Eye (tissue), 1 donor: ENCODE measurements at places on chromosomes 6 and 20.

DNA sequence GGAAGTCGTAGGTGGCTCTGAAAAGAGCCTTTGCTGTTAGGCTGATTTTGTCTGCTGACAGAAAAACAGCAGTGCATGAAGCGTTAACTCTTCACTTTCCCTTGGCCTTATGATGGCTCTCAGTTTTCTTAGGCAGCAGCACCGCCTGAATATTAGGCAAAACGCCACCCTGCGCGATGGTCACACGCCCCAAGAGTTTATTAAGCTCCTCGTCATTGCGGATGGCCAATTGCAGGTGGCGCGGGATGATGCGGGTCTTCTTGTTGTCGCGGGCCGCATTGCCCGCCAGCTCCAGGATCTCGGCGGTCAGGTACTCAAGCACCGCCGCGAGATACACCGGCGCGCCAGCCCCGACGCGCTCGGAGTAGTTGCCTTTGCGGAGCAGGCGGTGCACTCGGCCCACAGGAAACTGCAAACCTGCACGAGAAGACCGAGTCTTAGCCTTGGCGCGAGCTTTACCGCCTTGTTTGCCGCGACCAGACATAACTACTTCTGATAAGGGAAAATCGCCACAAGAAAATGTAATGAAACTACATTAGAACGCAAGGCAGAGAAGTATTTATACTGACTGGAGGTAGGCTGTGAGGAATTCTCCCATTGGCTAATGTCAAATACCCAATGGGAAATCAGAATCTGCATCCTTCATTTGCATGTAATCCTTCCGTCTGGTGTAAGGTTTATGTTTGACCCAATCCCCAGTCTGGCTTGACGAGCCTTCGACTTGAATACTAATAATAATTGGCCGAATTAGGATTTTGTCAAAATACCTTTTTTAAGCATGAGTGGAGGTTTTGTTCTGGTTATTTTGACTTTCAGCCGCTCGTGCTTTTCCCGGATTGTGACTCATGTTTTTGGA, 53.9 kb upstream of the HFE start:
- DNase-seq = peak; percentile 98

- DNase-seq = peak; percentile 63
Measured at GRCh38 chr6:4489538-4489937, 286.7 kb upstream of the CDYL start.

DNA sequence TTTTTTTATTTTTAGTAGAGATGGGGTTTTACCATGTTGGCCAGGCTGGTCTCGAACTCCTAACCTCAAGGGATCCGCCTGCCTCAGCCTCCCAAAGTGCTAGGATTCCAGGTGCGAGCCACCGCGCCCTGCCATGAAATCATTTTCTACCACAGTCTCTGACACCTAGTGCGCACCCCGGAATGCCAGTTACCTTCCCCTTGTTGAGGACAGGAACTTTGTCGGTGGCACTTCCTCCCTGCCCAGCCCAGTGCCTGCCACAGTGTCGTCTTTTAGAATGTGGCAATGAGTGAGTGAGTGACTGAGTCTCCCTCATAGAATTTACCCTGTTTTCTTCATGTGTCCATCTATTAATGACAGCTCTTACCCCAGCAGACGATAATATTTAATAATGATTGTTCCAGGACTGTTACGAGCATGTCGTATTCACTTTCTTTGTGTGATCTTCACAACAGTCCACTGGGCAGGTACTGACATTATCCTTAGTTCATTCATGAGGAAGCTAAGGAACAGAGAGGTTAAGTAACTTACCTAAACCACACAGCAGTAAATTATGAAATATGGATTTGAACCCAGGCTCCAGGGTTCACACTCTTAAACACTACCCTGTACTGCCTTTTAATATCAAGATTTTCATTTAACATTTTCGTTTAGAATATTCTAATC, 1.8 kb downstream of the OSBPL2 start:
- no peak for DNase-seq

DNA sequence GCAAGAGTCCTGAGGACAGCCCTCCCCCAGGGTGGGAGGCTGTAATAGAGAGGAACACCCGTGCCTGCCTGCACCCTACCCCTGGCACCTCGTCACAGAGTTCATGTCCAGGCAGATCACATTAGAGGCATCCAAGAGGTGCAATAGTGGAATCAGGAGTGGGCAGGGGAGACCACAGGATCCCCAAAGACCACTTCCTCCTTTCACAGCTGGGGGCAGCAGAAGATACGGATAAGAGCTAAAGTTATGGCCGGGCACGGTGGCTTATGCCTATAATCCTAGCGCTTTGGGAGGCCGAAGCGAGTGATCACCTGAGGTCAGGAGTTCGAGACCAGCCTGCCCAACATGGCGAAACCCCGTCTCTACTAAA, 1.5 kb upstream of the CAPN11 start:
- no peak for DNase-seq

DNA sequence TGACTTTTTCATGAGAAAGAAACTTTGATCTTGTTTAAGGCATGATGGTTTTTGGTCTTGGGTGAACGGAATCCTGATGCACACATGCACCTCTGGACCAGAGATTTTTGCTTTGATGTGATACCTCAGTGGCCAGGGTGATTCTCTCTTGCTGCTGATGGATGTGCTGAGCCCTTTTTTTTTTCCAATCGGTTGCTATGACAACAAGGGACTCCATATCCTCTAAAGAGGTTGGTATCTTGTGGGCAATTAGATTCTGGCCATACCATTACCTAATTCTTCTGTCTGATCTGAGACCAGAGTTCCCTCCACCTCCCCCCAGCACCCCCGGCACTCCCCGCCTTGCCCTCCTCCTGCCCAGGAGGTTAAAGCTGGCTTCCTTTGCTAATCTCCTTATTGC, 24.9 kb downstream of the PDYN start:
- DNase-seq = peak; percentile 60

- DNase-seq = no peak
Measured at GRCh38 chr6:118706702-118707101, 55.3 kb upstream of the CEP85L start.

- no peak for DNase-seq
Measured at GRCh38 chr6:36570264-36570663, 23.0 kb upstream of the STK38 start.

DNA sequence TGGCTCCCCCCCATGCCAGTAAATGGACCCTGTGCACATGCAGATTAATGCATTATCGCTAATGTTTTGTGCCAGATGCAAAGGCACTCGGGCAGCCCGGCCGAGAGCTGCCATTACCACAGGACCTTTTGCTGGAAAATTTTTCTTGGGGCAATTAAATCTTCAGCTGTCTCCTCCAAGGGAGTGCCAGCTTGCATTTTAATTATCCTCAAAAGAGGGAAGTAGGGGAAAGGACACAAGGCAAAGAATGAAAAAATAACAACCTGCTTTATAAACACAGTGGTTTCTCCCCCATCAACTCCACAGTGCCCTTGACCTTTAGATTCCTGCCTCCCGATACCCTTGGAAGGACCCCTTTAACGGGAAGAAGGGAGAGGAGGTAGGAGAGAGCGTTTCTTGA, 48.2 kb downstream of the PDYN start:
- DNase-seq = no peak

DNA sequence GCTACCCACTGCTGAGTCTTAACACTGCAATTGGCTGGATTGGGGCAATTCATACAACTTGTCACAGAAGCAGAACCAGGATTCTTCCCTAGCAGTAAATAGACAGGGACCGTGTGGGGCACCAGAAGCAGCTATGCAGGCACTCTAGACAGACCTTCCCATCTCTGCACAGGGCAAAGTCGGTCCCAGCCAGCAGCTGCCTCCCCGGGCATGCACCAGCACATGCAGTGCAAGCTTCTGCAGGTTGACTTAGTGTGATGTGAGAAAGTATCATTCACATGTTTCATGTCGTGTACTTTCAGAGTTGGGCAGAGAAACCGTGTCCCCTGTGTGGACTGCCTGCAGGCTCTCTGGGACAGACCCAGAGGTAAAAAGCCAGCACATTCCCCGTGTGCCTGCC, 98.0 kb upstream of the FOXA2 start:
- no peak for DNase-seq

DNA sequence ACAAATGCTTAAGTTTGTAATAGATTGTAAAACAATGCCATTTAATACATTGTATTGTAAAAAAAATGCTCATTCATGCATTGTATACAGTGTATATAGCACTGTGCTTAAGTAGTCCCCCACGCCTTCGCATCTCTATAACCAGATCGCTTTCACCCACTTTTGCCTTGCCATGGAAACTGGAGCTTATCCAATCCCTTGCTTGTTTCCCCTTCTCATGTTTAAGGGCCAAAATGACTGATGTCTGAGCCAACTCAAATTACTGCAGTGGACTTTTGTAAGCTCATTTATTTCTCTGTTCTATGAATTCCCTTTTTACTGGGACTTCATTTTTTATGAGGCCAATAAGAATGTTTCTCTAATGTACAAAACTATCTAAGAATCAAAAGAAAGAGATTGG, 730.9 kb upstream of the GJE1 start:
- no peak for DNase-seq

DNA sequence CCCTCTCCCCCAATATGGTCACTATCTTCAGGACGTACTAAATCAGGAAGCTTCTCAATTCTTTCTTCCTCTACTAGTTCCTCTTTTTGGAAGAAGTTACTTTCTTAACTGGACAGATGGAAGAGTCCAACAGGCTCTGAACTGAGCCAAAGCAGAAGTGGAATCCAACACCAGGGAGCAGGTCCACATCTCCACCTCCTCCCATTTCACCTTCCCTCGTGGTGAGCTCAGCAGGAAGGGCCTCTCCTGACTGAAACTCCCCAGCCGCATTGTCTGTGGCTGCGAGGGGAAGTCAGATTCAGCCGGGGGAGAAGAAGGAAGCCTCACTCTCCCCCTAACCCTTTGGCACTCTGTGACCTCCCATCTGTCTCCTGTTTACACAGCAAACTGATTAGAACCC, 63.8 kb upstream of the UST start:
- DNase-seq = no peak

DNA sequence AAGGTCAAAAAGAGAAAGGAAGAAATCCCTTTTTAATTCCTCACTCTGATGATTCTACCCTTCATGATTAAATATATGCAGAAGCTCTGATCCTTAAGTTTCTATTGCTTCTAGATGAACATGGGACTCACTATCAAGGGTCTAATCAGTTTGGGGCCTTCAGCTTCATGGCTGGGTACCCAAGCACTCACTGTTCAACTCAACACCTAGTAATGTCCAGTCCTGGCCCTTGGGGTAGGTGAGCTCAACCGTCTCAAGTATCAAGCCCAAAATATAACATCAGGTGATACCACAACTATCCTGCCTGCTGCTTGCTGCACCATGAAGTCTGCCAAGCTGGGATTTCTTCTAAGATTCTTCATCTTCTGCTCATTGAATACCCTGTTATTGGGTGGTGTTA, at the start of gene SPINT4:
Gene SPINT4, plus strand, starts transcription at position 301 of the 400 bp plus-strand sequence. Its CDS starts 21 bp downstream, at position 322.
- DNase-seq = no peak

DNA sequence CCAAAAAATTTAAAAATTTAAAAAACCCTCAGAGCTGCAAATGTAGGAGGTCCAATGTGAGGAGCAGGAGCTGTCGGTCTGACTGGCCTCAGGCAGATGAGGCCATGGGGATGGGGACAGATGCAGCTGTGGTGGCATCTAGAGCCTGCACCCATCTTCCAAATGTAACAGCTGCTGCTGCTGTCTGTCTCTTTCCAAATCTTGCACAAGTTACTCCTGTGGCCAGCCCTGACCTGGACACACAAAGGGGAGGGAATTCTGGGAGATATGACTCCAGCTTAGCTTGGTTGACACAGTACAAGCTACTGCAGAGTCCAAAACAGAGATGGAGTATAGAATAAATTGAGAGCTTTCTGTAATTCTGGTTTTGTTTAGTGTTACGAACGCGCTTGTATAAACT, 115.2 kb downstream of the PRND start:
- no peak for DNase-seq

GRCh38 chr6:160336200-160336599, 12.0 kb upstream of the SLC22A3 start:
- no peak for DNase-seq

DNA sequence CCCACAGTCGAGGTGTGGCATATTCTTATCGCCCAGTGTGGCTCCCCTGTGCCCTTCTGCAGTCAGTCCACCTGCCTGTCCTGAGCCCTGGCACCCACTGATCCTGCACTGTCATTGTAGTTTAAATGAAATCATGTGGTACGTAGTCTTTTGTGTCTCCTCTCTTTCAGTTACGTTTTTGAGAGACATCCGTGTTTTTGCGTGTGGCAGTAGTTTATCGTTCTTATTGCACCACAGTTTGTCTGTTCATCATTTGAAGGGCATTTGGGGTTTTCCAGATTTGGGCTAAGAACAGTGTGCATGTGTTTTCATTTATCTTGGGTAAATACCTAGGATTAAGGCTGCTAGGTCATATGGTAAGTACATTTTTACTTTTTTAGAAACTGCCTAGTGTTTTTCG, 49.3 kb downstream of the SPATA2 start:
- DNase-seq = peak; percentile 22

GRCh38 chr20:42754706-42755105, 435.0 kb downstream of the PTPRT start:
- DNase-seq = no peak

DNA sequence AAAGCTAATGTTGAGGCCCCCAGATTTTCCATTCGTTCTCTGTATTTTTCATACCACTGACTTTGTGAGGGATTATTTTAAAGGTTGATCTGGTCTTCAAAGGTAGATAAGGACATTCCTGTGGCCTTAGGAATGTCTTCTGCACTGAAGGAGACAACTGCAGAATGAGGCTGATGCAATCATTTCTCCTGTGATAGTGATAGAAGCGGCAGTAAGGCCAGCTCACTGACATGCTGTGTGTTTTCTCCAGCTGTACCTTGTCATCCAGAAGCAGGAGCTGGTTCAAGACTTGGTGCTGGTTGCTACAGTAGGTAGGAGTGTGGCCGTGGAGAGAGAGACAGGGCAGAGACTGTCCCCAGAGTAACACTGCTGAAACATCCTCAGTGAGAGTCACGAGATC, 53.8 kb downstream of the DCBLD1 start:
- no peak for DNase-seq

DNA sequence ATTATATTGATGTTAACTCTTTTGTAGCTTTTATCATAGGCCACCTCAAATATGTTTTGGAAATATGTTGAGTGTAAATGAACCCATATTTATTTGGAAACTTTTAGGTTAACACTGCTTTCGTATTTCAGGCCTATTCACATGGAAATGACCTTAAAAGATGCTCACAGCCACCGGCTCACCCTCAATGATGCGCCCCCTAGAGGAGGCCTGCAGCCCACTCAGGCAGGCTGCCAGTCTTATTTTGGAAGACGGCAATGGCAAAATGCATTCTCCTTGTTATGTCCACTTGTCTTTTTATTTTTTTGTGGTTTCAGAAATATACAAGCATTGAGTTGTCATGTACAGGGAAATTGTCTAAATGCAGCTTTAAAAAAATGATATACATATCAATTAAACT, 869.7 kb downstream of the PHF3 start:
- DNase-seq = no peak
